ENCODE measurements at places on chromosomes 3 and 15.

DNA sequence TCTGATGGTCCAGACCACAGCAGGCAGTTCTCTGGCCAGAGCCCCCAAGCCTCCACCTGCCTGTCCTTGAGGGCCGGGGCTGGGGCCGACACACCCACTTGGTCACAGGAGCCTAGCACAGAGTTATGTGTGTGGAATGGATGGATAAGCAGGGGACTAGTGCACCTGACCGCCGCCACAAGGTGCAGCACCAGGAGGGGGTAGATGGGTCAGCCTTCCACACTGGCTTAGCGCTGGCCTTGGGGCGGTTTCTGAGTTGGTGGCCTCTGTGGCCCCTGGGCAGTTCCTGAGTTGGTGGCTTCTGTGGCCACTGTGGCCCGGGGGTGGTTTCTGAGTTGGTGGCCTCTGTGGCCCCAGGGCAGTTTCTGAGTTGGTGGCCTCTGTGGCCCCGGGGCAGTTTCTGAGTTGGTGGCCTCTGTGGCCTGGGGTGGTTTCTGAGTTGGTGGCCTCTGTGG, 75.8 kb downstream of the FBLN2 start:
- no peak for DNase-seq

- no peak for DNase-seq
Measured at GRCh38 chr15:95733931-95734330, 596.6 kb upstream of the NR2F2 start.

DNA sequence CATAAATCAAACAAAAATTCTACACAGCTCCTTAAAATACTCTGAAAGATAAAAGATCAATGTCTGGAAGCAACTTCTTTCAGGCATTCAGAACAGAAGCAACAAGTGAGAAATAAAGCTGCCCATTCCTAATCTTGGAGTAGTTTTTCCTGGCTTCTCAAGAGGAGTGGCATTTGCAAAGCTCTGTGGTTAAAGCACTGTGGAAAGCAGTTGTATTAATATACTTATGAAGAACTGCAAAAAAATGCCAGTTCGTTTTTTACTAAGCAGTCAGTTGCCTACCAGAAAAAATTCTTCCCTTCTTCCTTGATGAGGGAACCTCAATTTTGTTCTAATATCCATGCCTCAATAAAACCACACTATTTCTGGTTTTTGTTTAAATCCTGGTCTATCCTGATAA, 197.8 kb downstream of the TNIK start:
- no peak for DNase-seq

- no peak for DNase-seq
Measured at GRCh38 chr3:111871809-111872623, 13.0 kb downstream of the PHLDB2 start.

DNA sequence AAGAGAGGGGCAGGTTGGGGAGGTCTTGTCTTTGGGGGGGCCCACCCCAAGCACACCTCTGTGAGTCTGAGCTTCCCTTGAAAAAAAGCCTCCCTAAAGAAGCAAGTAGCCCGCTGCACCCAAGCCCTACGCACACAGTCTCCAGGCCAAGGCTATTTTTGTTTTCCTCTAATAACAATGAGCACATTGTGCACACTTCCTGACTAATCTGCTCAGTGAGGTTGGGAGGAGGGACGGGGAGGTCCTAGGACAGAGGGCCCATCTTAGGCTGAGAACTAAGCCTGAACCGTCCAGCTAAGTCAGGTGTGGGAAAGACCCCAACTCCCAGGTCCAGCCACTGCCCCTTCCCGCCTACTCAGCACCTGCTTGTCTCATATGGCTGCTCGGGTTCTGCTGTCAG, 87.2 kb downstream of the HMG20A start:
- no peak for DNase-seq

DNA sequence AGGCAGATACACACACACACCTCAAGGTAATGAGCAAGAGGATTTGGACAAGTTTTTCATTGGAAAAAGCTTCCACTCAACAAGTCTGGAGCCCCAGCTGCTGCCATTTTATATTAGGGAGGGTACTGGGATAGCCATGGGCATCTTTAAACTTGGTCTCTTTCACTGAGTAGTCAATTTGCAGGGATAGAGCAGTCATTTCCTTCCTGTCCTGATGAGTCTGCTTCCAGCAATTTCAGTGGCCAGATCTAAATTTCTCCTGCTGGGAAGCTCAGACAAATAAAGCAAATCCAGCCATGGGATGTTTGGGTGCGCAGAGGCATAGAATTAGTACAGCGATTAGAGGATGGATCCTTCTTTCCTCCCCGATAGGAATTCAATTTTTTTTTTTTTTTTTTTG, 874 bp upstream of the ERC2 start:
- no peak for DNase-seq

GRCh38 chr3:57061556-57061955, 1.1 kb downstream of the SPATA12 start:
- DNase-seq = no peak

GRCh38 chr3:124741027-124741426, 10.8 kb downstream of the UMPS start:
- no peak for DNase-seq

- no peak for DNase-seq
Measured at GRCh38 chr3:49025005-49025792, 3.3 kb downstream of the NDUFAF3 start.

- DNase-seq = no peak
Measured at GRCh38 chr3:54668236-54668635, 259.6 kb downstream of the LRTM1 start.

DNA sequence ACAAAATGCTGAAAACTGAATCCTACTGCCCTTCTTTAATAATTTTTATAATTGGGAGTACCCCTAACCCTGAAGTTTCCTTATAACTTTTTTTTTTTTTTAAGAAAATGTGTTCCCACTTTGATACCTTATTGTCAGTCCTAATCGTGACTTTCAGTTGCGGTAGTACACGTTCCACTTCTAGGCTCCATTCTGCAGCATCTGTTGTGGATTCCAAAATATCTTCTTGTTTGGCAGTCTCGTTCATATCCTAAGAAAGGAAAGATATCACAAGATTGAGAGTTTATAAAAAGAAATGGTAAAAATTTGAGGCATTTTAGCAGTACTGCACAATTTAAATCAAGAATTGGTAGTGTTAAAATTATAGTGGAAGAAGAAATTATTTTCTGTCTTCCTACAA, 30.8 kb downstream of the IFT57 start:
- no peak for DNase-seq

DNA sequence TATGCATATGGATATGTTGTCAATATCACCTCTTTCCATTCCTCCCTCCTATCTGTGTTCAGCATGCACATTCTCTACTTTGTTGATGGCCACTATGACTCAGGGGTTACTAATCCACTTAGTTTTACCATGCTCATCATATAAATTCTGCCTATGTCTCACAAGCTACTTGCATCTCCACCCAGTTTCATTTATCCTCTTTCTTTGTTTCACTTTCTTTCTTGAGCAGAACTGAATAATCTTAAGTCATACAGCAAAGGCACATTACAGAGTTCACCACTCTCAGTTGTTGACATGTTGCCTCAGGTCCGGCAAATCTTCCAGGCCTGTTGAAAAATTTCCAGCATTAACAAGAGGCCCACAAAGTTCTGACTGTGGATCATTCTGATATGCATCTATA, 71.5 kb downstream of the SSR3 start:
- DNase-seq = no peak

DNA sequence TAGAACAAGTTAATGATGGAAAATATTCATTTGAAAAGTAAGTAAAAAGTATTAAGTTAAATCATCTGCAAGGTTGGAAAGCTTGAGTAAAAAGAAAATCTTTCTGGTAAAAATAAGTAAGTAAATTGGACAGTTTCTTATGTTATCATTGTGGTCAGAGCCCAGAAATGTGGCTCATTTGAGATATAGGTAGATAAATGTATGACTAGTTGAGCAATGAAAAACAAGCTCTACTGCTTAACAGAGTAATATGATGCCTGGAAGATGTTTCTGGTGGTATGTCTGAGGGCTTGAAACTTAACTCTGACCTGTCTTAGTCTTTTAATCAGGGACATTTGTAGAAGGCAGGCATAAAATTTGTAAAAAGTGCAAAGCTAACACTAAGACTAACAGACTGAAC, 444.0 kb downstream of the MFSD1 start:
- no peak for DNase-seq

Data from NCI-H524 (cell line).